H54 (cell line): ENCODE measurements at places on chromosomes 6 and 20.

GRCh38 chr20:8860011-8860495 is 208.8 kb upstream of the PLCB4 start:
- peak; percentile 23 for DNase-seq

GRCh38 chr6:157644043-157644810 is 178.8 kb upstream of the SNX9 start:
- no peak for DNase-seq

- no peak for DNase-seq
These were observed 20.5 kb downstream of the RFPL4B start for GRCh38 chr6:112367628-112368027.

- DNase-seq, result no peak
These were observed 15.4 kb upstream of the ERVFRD-1 start for GRCh38 chr6:11126876-11127275.

DNA sequence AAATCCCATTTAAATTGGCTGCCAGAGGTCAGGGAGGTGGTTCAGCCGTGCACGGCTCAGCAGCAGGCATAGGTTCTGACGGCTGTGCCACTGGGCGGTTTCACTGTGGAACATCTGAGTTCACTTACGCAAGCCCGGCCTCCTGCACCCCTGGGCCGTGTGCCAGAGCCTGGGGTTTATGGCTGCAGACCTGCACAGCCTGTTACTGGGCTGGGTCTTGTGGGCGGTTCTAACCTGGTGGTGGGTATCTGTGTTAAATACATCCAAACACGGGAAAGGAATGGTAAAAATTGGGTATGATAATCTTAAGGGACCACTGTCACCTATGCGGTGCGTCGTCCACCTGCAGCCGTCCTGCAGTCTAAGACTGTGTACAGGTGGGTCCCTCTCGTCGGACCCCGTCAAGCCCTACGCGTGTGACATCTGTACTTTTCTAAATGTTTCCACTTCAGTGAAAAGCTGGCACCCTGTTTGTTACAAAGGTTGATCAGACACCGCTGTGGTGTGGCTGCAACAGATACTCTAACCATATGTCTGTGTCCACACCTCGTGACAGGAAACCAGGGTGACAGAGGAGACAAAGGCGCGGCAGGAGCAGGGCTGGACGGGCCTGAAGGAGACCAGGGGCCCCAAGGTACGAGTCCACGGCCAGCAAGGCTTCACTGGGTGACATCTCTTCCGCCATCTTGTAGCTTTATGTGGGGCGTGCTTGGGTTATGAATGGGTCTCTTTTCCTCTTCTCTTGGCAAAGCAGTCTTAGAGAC is 21.5 kb downstream of the COL9A3 start:
- DNase-seq, result no peak

DNA sequence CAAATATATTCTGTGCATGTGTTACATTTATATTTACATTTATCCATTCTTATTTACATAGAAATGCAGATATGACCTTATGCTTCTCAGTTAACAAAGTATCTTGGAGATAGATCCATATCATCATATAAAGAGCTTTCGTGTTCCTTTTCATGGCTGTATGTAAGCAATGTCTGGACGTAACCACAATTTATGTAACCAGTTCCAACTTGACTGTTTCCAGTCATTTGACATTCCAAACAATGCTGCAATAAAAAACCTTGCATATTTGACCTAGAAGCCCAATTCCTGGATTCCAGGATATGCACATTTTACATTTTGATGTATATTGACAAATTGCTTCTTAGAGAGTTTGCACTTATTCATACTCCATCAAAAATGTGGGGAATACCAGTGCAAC is 113.7 kb upstream of the F13A1 start:
- DNase-seq, result no peak

GRCh38 chr6:106124015-106124414 is 37.9 kb downstream of the PRDM1 start:
- DNase-seq, result no peak

DNA sequence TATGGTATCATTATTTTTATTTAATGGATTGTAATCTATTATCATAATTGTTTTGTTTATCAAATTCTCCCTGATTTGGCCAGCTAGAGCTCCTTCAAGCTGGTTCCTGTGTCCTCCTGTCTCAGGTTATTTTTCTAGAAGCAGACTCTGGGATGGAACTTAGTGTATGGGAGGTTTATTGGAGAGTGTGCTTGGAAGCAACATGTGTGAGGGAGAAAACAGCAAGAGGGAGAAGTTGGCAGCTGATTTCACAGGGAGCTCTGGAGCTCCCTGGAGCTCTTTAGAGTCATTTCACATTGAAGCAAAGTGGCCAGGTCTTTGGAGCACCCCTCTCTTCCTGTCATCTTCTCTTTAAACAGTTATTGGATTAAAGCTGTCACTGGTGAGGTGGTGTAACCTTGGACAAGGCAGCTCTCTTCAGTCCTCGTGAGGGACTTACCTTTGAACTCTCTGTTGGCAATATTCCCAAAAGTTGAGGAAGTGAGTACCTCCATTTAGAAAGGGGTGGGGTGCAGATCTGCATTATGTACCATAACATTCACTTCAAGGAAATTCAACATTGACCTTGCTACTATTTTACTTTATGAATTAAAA is 103.6 kb downstream of the PHF3 start:
- no peak for DNase-seq

DNA sequence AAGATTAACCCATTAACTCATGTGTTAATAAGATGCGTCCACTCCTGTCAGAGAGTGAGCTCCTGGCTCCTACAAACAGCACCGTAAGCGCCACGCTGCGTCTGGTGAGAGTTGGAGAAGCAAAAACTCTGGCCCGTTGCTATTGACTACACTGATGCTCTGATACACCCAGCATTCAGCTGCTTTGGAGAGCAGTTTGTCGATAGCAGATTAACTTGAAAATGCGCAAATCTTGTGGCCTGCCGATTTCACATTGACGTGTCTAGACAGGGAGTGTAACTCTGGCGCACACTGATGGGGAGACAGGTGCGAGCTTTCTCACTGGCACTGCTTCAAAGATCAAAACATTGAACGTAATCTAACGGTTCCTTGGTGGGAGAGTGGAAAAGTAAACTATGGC is 151.7 kb upstream of the RPS6KA2 start:
- DNase-seq, result no peak

DNA sequence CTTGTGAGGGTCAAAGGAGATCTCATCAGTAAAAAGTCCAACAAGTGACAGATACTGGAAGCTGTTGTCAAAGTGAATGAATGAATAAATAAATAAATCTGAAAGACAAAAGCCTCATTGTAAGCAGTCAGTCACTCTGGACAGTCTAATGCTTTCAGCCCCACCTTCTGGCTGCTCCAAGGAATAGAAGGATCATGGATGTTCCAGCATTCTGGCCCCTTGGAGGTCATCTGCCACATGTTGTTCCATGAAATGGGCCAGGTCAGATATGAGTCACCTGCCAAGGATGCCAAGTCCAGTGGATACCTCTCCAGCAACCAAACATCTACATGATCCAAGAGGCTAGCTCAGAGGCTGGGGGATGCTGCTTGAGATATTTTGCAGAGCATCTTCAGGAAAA is 185.6 kb downstream of the BMP7 start:
- no peak for DNase-seq

- DNase-seq, result no peak
These were observed 19.2 kb upstream of the ZSCAN9 start for GRCh38 chr6:28205879-28206278.

GRCh38 chr6:153966001-153966400 is 73.0 kb upstream of the OPRM1 start:
- DNase-seq, result no peak

GRCh38 chr20:42350521-42350920 is 732.3 kb upstream of the CHD6 start:
- no peak for DNase-seq

DNA sequence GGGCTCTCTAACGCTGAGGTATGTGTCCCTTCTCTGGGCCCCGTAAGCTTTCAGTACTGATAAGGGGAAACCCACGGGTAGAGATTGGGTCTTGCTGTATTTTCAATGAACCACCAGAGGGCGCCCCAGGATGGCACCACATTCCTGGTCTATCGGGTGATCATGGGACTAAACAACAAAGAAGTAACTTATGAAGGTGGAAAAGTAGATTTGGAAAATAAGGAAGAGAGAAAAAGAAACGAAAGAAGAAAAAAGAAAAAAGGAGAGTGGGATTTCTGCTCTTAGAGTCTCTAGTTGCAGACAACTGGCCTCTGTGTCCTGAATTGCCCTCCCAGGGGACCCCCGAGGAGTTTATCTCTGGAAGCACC is 93.8 kb downstream of the GMPR start:
- no peak for DNase-seq

DNA sequence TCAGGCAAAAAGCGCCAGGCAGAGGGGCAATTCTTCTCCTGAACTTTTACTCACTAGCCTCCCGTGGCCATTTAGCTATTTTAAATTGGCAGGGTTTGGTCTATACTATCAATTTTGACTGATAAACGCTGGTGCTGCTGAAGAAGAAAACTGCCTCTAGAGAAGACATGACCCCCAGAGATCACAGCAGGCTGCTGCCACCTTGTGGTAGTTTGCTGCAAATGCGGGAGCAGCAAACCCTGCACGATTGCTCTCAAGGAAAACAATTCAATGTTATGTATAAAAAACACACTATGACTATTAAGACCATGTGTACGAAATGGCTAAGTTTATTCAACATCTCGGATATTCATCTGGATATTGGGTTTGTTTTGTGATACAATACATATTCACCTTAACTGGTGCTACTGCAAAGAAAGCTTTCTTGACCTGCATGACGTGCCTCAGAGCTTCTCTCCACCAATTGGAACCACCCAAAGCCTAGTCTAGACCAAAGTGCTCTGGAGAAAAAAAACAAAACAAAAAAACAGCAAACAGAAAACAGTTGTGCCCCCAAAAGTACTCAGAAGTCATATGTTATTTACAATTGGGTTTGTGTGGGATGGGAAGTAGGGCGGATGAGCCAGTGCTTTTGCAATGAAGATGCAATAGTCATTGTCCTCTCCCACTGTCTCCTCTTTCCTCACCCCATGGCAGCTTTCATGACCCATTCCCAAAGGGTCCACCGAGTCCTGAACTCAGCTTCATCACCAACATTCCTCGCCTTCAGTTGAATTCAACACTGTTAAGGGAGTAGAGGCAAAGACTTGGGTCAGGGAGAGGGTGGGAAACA is 19.6 kb upstream of the IL17F start:
- peak; percentile 45 for DNase-seq

DNA sequence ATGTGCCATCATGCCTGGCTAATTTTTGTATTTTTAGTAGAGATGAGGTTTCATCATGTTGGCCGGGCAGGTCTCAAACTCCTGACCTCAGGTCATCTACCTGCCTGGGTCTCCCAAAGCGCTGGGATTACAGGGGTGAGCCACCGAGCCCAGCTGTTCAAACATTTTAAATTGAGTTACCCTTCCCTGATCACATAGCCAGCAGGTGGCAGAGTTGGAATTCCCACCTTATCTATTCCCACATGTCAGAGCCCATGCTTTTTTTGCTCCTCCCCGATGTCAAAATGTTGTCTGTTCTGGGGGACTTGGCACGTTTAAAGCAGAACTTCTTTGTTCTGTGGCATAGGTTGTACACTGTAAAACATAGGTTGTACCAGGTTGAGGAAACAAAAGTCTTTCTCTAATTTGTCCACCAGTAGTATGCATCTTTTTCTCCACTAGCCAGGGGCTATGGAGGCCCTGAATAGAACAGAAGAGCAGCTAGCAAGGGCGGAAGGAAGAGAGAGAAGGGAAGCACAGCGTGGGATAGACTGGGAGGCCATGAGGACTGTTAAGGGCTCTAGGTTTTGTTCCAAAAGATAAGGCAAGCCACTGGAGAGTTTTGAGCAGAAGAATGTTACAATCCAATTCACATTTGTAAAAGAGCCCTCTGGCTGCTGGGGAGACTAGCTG is 7.3 kb upstream of the LBP start:
- DNase-seq, result no peak

DNA sequence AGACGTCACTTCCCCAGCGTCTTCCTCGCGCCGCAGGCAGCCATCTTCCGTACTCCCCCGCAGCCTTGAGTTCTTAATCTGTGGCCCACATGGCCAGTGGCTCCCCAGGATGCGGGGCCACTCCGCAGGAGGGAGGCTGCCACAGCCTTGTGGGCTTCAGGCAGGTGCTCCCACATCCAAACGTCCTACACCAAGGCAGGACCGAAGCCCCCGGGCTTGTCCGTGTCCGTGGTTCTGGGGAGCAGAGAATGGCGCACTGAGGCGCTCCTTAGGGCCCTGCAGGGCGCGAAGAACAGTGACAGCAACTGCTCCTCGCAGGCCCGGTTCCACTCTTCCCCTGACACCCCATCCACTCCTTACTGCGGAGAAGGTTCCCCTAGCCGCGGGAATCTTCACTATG is 755.8 kb downstream of the PRIM2 start:
- DNase-seq, result no peak

GRCh38 chr20:38559764-38560163 is 21.2 kb upstream of the ADIG start:
- DNase-seq, result no peak

DNA sequence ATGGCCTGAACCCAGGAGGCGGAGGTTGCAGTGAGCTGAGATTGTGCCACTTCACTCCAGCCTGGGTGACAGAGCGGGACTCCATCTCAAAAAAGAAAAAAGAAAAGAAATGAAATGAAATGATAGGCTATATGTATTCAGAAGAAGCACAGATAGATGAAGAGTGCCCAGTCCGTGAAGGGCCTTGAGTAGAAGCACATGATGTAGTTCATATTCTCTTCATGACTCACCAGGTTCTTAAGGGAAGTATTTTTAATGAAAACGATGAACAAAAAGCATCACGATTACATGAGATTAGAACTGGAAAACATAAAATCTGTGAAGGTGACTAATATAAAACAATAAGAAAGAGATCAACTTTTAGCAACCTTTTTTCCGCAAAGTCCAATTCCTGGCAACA is 29.8 kb downstream of the TPD52L1 start:
- DNase-seq, result no peak

- DNase-seq, result no peak
These were observed 359.5 kb downstream of the CDH4 start for GRCh38 chr20:61611401-61612180.

DNA sequence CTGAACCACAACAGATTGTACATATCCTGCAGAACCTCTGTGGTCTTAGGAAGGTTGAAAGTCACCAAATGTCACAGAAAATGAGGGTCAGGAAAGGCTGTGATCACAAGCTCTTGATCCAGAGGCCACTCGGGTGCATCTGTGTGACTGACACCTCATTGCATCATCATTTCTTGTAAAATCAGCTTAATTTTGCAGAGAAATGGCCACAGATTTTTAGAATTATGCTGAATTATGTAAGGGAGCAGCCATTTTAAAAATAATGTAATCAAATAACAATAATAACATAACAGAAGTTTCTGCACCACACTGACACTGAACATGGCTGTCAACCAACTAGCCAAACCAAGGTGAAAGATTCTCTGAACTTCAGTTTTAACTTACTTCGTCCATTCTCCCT is 32.5 kb upstream of the PRND start:
- DNase-seq, result no peak

- no peak for DNase-seq
These were observed 155.7 kb downstream of the RIMS1 start for GRCh38 chr6:72042088-72042487.

DNA sequence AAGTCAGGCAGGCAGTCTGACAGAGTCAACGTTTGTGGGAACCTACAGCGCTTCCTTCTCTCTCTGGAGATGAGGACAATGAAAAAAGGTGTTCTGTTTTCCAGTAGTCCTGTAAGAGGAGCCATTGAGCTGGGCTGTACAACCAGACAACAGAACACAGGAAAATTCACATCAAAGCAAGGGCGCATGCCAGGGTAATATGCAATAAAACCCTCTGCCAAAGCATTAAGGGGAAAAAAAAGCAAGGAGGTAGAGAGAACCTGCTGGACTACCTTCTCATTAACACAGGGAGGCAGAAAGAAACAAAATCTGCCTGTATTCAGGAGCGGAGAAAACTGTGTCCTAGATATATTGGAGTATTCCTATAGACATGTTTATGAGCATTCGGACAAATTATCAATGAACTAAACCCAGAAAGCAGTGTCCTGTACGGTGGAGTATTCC is 1.3 kb downstream of the RNF24 start:
- DNase-seq, result no peak
